ENCODE measurements at places on chromosomes 4 and X. TPM values are rescaled to one million over a fixed set of nuclear protein-coding genes. Genes with fewer than 3 reads are reported as not detected.
A peak's percentile ranks its signal among the peaks of the same experiment; 100 is the strongest.

DNA sequence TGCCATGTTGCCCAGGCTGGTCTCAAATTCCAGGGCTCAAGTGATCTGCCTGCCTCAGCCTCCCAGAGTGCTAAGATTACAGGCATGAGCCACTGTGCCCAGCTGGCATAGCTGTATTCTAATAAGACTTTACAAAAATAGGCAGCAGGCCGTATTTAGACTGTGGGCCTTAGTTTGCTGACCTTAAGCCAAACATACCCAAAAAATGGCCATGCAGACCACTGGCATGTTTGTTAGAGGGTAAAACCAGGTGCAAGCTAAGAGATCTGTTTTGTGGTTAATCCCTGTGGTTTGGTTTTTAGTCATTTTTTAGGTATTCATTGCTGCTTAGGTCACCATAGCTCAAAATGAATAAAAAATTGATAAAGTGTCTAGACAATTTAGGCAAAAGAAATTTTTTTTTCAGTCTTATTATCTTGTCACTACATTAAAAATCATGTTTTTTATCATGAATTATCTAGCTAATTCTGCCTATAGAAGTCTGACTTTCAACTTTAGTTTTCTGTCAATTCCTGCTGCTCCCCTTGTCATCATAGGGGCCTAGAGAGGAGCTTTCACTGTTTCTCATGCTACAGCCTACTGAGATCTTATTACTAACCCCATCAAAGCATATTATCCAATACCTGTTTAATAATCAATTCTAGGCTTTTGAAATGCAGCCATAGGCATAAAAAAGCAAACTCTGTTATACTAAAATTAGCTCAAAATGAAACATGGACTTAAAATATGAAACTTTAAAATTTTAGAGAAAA is 7.5 kb upstream of the SPINK2 start:
- DNase-seq: no peak

GRCh38 chr4:27050731-27051130 is 190.1 kb downstream of the STIM2 start:
- no peak for DNase-seq

- DNase-seq: no peak
Measured at GRCh38 chrX:130702867-130703707, 199.9 kb downstream of the ENOX2 start.

- no peak for DNase-seq
Measured at GRCh38 chrX:4239650-4240540, 526.4 kb upstream of the PRKX start.

DNA sequence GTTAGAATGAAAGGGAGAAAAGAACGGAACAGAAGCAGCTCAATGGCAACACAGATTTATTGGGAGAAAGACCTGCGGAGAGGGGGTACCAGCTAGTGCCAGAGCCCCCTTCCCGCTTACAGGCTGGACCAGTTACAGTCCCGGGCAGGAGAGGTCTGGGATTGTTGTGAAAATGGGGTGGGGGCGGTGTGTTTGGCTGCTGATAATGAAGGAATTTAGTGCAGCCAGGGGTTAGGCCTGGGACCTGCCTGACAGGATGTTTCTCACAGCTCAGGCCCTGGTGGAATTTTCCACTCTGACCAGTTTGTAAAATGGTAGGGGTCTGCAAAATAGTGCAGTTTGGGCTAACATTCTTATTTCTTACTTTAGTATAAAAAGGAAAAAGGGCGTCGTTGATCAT is 75.4 kb upstream of the SPIN4 start:
- DNase-seq: no peak

DNA sequence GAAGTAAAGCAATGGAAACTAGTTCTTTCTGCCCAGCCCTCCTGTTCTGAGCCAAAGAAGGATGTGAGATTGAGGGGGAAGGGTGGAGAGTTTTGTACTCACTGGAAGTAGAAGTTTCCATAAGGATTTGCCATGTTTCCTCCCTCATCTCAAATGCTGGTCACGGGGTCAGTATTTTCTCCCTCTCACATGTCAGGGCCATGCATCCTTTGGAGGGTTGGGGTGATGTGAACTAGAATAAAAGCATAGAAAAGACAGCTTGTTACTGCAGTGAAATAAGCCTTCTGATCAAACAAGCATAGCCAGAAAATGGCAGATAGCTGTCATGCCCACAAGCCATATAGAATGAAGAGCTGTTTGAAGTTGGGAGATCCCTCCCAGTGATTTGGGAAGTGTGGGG is 79.7 kb downstream of the KIT start:
- no peak for DNase-seq

- no peak for DNase-seq
Measured at GRCh38 chrX:3757510-3758025, 44.1 kb upstream of the PRKX start.

- DNase-seq: no peak
Measured at GRCh38 chrX:104118765-104119164, 6.4 kb downstream of the ZCCHC18 start.

DNA sequence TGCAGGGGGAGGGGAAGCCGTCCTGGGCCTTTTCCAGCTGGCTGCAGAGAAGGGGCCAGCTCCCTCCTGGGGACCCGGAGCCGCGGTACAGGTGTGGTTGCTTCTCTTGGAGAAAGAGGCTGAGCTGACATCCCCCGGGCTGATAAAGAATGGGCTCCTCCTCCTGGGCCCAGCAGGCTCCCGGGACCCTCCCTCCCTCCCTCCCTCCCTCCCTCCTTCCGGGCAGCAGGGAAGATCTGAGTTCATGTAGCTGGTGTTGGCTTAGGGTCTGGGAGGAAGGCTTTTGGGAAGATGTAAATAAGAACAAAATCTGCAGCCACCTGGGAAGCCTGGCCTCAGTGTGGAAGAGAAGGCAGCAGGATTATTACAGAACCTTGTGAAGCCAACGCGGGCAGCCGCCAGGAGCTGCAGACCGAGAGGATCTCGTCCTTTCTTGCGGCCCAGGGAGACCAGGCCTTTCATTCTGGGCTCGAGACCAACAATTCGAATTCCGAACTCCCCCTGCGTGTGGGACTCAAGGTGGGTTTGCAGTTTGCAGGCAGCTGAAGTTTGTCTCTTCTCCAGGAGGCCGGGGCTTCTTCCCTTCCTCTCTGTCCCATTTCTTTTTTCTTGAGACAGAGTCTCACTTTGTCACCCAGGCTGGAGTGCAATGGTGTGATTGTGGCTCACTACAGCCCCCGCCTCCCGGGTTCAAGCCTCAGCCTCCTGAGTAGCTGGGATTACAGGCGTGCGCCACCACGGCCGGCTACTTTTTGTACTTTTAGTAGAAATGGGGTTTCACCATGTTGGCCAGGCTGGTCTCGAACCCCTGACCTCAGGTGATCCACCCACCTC is at the start of gene PLCXD1:
TSS of gene PLCXD1 (plus strand) at position 216 of the 834 bp plus-strand sequence. CDS start 2,807 bp downstream, outside the sequence.
- peak; percentile 96 for DNase-seq

DNA sequence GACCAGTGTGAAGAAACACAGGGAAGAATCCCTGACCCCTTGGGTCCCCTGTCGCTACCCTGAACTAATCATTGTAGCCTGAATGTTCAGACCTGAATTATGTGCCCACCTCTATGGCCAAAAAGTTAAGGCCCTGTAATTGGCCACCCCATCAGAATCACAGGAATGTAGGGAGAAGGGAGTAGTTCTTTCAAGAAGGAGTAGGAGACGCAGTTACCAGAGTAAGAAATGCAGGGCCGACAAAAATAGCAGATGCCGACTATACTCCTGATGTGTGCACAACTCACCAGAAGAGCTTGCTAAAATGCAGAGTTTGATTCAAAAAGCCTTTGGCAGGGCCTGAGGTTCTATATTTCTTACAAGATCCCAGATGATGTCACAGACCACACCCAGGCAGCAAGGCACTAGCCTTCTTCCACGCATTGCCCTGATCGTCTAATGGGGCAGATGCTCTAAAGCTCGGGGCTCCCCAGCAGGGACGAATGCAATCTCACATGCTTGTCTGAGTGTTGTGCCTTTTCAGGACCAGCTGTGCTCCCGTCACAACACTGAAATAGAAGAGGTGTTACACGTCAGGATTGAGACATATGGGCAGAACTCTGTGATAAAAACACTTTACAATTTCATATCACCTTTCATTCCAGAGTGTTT is 161.0 kb upstream of the FAM241A start:
- DNase-seq: no peak

Gene MAGEB17
- polyA plus RNA-seq: not detected

Gene UGT2A1
- not detected for polyA plus RNA-seq

Gene FNIP2
- 1.8 TPM for polyA plus RNA-seq

Gene TLR1
- polyA plus RNA-seq: 1.2 TPM

Gene TCEAL3
- 23.9 TPM for polyA plus RNA-seq

Gene LUZP4
- not detected for polyA plus RNA-seq

Gene STK26
- polyA plus RNA-seq: 11.5 TPM

Gene MAP9
- polyA plus RNA-seq: 8.7 TPM

Gene NPY2R
- polyA plus RNA-seq: 0.07 TPM

Gene DOCK11
- polyA plus RNA-seq: 5.9 TPM

Gene MSANTD1
- 0.17 TPM for polyA plus RNA-seq
